ENCODE measurements at places on chromosomes 1 and 21.

DNA sequence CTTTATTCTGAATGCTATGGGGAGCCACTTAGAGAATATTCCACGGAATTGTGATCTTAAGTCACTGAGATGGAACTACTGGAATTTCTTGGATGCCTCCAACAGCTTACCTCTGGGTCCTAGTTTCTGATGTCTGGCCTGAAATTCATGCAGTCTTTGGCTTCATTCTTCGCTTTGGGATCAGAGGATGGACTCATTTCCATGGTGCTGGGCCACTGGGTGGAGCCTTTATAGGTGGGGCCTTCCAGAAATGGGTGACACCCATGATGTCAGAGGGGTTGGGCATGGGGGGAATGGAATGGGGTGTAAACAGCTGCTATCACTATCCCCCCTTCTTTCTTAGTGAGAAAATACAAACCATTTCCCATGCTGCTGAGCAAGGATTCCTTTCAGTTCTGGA is 73.7 kb upstream of the FGGY start:
- DNase-seq = peak; percentile 6

- DNase-seq = peak; percentile 55
Measured at GRCh38 chr1:89198491-89199072, at the start of gene GBP4. GBP4 (minus strand) TSS chr1:89198942; CDS start chr1:89198834, 108 bp downstream.

GRCh38 chr1:205453466-205453865 is 2.4 kb downstream of the BLACAT1 start:
- no peak for DNase-seq

DNA sequence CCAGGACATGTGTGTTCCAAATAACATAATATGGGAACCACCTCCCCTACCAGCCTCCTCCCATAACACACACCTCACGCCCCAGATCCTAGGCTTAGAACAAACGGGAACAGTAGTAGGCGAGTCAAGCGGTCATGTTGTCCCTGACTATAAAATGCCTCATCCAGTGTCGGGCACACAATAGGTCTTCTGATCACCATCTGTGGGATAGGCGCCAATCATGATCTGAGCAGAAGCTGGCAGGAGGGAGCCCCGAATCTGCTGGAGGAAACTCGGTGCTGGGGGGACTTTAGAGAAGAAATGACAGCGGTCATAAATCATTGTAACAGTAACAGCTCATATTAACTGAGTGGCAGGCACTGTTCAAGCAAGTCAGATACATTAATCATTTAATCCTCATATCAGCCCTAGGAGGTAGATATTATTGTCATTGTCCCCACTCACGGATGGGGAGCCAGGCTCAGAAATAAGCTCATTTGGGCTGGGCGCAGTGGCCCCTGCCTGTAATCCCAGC is 13.4 kb downstream of the ALPL start:
- DNase-seq = no peak

DNA sequence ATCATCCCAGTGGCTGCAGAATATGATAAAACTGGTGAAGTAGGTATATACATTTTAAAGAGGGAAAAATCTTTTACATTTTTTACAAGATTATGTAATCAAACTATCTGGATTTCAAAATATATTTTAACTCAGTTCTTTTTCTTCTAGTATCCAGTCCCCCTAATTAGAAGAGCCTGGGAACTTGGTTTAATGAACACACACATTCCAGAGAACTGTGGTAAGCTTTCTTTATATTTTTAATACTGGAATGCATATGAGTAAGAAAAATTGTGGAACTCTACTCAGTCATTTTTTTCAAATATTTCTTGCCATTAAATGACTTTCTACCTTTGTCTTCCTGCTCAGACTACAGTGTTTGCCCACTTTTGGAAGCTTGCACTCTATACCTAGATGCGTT is 8.2 kb downstream of the ACADM start:
- peak; percentile 86 for DNase-seq

DNA sequence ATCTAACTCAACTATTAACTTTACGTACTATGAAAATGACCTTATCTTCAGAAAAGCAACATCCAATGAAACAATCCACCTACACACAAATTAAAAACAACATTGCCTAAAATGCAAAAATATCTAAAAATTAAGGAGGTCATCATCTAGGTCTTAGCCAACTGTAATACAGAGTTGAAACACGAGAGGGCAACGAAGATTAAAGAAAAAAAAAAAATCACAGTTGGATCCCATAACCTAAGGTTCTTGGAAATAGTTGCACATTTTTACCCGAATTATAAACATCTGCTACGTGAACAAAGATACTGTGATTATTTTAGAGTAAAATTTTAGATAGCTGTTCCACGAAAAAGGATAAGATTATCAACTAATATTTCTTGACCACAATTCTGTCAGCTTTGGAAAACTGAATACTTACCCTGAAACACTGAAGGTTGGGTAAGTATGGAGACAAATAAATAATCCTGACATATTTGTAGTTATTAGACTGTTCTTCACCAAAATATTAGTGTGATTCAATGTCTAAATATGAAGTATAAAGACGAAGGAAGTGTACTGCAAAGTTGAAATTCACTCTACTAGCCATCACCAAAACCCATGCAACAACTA is 88.0 kb upstream of the AK4 start:
- DNase-seq = peak; percentile 53

GRCh38 chr1:112296908-112297307 is 99.1 kb upstream of the CTTNBP2NL start:
- no peak for DNase-seq

- DNase-seq = no peak
Measured at GRCh38 chr1:201320168-201320788, 37.0 kb downstream of the PKP1 start.

DNA sequence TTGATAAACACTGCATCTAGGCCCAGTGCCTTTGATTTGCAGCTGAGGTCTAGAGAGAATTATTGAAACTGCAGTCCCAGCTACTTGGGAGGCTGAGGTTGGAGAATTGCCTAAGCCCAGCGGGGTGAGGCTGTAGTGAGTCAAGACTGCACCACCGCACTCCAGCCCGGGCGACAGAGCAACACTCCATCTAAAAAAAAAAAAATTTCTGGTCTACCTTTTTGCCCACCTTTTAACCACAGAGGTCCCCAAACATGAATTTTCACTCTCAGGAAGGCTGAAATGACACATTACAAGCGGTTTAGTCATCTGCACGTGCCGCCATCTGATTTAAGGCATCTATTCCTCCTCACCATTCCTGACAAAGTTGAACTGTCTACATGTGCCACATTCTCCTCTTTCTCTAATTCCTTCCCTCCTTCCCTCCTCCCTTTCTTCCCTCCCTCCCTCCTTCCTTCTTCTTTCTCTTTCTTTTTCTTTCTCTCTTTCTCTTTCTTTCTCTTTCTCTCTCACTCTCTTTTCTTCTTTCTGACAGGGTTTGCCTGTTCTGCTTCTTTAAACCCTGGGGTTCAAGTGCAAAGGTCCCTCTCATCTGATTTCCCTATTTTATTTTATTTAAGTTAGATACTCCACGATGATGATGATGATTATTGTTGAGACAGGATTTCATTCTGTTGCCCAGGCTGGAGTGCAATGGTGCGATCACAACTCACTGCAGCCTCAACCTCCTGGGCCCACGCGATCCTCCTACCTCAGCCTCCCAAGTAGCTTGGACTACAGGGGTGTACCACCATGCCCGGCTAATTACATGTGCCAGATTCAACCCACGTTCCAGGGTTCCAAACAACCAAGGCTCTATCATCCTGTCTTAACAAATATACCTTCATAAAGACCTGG is 3.0 kb upstream of the SOD1 start:
- DNase-seq = no peak

DNA sequence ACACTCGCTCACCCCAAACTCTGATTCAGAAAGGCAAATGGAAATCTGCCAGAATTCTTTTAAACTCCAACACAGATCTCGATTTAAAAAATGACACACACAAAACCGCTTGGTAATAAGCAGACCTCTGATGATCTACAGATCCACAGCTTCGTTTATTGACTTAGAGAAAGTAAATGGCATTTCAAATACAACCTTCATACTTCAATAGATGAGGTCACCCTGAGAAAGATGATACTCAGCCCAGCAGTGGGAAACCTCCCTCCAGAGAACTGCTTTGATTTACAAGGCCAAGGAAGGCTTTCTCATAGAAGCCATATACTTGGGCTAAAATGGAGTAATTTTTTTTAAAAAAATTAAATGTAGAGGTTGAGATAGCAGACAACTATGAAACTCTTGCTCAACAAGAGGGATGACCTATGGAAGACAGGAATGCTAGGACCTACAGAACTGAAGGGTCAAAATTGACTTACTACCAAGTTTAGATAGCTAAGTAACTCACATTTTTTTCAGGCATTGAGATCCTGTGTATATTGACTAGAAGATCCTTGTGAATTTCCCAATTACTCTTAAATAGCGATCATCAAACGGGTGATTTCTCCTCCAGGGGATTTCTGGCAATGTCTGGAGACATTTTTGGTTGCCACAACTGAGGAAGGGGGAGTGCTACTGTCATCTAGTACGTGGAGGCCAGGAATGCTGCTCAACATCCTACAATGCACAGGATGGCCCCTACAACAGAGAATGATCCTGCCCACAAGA is 143.9 kb downstream of the CLIC6 start:
- peak; percentile 98 for DNase-seq

- DNase-seq = no peak
Measured at GRCh38 chr1:45518910-45519309, 2.8 kb downstream of the PRDX1 start.

- DNase-seq = no peak
Measured at GRCh38 chr1:203322500-203323179, 17.3 kb downstream of the BTG2 start.

DNA sequence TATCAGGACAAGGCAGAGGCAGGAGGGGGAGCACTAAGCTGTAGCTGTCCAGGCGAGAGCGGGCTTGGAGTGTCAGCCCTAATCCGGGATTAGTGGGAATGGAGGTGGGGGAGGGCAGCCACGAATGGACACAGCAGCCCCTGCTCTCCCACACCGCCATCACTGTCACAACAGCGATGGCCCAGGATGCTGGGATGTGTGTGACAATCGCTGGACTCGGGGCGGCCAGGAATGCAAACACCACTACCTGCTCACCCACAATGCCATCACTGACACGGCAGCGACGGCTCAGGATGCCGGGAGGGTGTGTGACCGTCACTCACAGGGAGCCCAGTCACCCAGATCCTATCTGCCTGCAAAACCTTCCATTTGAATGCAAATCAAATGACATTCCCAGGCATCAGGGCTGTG is 2.9 kb downstream of the C2CD2 start:
- DNase-seq = no peak

DNA sequence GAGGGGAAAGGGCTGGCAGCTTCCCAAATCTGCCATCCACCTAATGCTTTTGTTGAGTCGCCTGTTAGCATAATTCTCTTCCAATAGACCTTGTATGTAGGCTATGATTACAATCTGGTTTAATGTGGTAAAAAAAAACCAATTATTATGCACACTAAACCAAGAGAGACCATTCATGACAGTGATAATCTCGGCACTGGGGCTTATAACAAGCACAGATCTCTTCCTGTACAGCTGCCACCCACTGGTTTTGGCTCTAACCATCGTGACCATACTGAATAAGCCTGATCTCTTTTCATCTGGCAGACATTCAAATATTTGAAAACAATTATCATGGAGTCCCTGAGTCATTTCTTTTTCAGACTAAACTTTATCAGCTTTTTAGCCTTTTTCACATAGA is 12.0 kb upstream of the SYT14 start:
- peak; percentile 88 for DNase-seq

DNA sequence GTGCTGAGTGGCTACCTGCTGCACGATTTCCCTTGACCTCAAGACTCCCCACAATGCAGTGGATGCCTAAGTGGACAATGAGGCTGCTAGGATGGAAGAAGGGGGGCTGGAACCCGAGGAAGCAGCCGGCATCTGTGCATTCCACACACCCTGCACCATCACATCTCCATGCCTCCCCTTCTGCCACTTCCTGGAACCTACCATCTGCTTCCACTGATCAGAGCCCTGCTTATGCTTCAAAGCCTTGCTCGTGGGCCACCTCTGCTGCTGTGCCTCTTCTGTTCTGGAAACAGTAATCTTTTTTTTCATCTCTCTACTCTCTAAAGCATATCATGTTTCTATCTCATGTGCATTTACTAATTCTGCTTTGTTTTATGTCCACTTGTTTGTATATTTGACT is 66.2 kb upstream of the WDR26 start:
- DNase-seq = no peak

DNA sequence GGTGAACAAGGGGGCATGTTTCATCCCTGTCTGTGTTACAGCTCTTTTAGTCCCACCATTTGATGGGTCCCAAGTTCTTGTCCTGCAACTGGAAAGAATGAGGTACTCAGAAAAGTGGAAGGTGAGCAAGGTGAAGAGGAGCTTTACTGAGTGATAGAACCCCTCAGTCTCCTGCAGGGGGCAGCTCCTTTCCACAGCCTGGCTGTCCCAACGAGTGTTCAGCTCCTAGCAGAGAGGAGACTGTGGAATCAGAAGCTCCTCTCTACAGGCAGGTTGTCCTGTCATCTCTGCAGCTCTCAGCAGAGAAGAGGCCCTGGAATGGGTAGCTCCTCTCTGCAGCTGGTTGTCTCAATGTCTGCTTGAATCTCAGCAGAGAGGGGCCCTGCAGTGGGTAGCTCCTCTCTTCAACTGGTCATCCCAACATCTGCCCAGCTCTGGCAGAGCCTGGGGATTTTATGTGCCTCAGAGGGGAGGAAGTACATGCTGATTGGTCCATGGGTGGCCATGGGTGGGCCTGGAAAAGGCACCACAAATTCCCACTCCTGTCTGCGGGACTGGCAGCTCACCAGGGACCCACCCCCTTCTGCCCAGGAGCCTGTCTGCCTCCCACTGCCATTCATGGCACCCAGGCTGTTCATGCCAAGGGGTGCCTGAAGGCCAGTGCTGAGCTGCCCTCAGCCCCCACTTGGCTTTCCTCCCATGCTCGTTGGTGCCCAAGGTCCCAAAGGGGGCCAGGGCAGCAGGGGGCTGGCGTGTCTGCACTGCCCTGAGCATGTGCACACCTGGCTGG is 25.7 kb downstream of the LDLRAD1 start:
- peak; percentile 18 for DNase-seq

GRCh38 chr1:195866091-195866780 is 742.0 kb downstream of the KCNT2 start:
- DNase-seq = no peak

DNA sequence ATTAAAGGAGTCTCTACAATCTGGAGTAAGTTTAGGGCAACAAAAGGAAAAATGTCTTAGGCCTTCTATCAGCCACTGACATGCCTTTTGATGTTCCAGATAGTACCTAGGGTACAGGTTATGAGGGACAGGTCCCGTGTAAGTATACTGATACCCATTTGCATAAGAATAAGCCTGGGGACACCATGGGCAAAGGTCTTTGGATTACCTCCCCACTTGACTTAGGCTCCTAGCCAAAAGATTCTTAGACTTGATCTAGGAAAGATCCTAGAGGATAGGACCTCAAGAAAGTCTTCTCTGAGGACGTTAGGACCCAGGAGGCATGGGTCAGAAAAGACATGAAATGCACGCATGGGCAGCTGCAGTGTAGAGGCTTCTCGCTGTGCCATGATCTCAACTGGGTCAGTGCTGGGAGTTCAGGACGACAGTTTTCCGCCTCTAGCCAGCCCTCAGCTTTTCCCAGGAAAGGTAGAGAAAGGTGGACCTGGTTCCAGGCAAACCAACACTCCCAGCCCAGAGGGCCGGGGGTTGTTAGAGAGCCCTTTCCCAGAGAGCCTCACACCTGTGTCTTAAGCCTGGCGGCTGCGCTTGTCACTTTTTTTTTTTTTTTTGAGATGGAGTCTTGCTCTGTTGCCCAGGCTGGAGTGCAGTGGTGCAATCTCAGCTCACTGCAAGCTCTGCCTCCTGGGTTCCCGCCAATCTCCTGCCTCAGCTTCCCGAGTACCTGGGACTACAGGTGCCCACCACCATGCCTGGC is 26.6 kb downstream of the MSTO1 start:
- DNase-seq = no peak

GRCh38 chr1:109239409-109240068 is 9.8 kb upstream of the CELSR2 start:
- peak; percentile 58 for DNase-seq

Data from EH (cell line).